T follicular helper cell (primary cell): ENCODE measurements at places on chromosomes 11 and 22.

- no peak for DNase-seq
Observed at GRCh38 chr22:31853736-31854495, 90.4 kb upstream of the YWHAH start.

DNA sequence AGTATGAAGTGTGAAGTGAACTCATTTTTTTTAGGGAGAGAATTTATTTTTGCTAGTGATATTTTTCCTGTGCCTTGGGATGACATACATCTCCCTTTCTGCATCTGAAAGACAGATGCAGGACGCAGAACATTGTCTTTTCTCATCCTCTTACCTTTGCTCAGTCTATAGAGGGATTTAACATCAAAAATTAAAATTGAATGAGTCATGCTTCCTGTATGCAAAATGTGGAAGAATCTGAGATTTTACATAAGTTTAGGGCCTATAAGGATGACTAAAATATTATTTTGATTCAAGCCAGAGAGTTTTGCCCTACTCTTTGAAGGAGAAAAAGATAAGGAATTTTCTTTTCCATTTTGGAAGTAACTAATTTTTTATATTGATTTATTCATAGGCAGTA lies 27.3 kb downstream of the XRCC6 start:
- DNase-seq = no peak

DNA sequence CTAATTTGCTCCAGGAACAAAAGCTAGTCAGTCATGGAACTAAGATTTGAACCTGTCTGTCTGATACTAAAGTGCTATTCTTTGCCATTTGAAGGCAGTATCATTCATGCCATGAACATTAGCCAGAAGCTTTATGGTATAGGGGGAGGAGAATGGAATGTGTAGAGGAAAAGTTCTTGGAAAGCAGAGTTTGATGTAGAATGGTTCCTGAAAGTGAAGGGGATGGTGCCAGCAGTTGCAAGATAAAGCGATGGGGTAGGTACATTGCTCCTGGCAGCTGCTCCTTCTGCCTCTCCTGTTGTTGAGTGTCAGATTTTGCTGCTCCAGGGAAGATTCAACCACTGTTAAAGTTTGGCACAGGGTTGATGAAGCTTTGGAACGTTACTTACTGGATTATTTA lies 53.4 kb downstream of the ARHGAP42 start:
- no peak for DNase-seq

- DNase-seq = no peak
Observed at GRCh38 chr11:12284316-12285050, 92.9 kb upstream of the PARVA start.

DNA sequence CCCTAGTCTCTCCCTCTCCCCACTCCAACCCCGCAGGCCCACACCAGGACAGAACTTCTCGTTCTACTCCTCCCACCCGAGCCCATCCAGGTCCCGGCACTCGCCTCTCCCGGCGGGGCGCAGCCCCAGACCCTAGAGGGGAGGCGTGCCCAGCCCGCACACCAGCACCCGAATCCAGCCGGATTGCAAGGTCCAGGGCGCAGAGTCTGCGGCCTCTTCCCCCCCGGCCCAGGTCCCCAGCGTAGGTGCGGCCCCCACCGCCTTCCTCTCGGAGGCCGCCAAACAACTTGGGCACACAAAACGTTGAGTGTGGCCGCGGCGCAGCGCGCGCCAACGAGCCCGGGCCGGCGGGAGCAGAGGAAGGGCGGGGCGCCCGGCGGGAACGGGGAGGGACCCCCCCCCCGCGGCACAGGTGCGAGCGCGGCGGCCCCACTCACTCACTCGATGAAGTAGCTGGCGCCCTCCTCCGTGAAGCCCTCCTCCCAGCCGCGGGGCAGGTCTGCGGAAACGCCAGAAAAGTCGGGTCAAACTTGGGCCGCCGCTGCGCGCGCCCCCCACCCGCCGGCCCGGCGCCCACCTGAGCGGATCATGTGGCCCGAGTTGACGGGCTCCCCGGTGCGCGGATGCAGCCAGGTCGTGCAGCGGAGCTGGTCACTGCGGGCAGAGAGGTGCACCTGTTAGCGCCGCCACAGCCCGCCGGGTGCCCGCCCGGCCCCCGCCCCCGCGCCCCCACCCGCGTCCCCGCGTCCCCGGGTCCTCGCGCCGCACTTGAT lies 480 bp downstream of the PLEKHA7 start:
- DNase-seq = no peak

GRCh38 chr11:122697636-122698167 lies 42.2 kb downstream of the UBASH3B start:
- peak; percentile 30 for DNase-seq

GRCh38 chr11:121372671-121373429 lies 79.3 kb upstream of the SORL1 start:
- DNase-seq = no peak
